ENCODE measurements at places on chromosomes 12 and 14.

- DNase-seq, result no peak
Observed at GRCh38 chr12:118098911-118099671, 4.7 kb downstream of the VSIG10 start.

DNA sequence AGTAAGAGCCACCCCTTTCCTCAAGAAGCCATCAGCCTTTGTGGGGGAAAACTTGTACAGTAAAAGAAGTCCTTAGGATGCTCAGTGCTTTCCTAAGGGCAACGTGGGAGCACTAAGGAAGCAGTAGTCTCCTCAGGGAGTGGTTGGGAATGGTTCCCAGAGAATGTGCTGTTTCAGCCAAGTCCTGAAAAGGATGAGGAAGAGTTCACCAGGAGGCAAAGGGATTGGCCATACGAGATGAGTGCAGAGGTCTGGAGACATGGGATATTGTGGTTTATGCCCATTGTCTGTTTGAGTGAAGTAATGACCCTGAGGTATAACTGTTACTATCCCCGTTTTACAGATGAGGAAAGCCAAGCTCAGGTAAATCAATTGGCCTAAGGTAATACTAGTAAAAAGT, 86.0 kb upstream of the ATF1 start:
- no peak for DNase-seq

DNA sequence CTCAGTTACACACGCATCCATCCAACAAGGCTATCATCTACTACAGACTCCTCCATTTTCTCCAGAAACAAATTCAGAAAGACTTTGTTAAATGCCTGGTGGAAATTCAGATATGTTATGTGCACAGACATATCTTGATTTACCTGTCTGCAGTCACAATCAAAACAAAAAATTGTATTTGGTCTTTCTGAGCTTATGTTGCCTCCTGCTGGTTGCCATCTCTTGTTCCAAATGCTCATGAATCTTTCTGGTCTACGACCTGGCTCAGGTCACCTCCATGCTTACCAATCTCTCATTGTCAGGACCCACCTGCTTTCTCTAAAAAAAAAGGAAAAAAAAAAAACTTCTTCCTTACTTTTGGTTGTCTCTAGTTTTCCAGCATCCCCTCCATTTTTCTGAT, 169.2 kb upstream of the PLXNC1 start:
- no peak for DNase-seq

DNA sequence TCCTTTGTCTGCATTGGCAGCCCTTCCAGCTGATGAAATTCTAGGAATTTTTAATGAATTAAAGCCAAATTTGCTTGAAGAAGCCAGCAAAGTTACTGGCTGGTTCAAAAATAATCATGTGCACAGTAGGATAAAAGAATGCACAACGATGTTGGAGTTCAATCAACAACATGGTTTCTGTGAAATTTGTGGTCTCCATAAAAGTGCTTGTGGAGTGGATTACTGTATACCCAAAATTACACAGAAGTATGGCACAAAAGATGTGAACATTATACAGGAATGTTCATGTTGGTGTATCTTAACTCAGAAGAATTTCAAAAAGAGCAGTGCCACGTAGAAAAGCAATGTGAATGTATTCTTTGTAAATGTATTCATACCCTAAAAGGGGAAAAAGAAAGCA, 105.0 kb upstream of the METAP2 start:
- DNase-seq, result no peak

All from SHP77 treated with DMSO at 0.1 percent for 48 hours (cell line).